ENCODE measurements at places on chromosomes 12 and 14. TPM values are rescaled to one million over a fixed set of nuclear protein-coding genes. Genes with fewer than 3 reads are reported as not detected.

SAMD4A gene
- 22.3 TPM for total RNA-seq

SLC17A8 gene
- total RNA-seq: not detected

OTOGL gene
- 1.6 TPM for total RNA-seq

SELPLG gene
- total RNA-seq: 1.7 TPM

SLCO1A2 gene
- not detected for total RNA-seq

KCNC2 gene
- total RNA-seq: not detected

PCED1B gene
- 0.66 TPM for total RNA-seq

STYK1 gene
- total RNA-seq: 0.40 TPM

SOS2 gene
- 18.1 TPM for total RNA-seq

NIN gene
- total RNA-seq: 31.2 TPM

PPP4R4 gene
- not detected for total RNA-seq

Measured in aortic smooth muscle cell (primary cell).